Stimulated activated CD4-positive, alpha-beta T cell treated with anti-CD3 and anti-CD28 coated beads, Interleukin-2, amount 100 ng/mL, for 48 hours (primary cell): ENCODE measurements at places on chromosomes 6 and 20.

- no peak for DNase-seq
Measured at GRCh38 chr6:40887792-40888340, 151.2 kb downstream of the UNC5CL start.

DNA sequence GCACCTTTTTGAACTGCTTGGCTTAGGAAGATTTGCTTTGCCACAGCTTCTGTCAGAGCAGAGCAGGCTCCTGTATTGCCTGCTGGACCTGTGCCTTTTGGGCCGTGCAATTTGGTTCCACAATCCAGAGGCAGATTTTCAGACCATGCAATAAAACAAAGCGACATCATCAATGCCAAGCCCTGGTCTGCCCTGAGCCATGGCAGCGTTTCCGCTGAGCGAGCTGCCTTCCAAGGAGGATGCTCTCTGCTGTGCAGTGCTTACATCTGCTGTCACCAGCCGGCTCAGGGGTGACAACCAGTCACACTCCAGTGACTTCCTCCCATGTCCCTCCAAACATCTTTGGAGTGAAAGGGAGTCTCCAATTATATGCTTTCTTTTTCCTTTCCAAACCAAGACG lies 282.2 kb downstream of the CDH26 start:
- DNase-seq = no peak

DNA sequence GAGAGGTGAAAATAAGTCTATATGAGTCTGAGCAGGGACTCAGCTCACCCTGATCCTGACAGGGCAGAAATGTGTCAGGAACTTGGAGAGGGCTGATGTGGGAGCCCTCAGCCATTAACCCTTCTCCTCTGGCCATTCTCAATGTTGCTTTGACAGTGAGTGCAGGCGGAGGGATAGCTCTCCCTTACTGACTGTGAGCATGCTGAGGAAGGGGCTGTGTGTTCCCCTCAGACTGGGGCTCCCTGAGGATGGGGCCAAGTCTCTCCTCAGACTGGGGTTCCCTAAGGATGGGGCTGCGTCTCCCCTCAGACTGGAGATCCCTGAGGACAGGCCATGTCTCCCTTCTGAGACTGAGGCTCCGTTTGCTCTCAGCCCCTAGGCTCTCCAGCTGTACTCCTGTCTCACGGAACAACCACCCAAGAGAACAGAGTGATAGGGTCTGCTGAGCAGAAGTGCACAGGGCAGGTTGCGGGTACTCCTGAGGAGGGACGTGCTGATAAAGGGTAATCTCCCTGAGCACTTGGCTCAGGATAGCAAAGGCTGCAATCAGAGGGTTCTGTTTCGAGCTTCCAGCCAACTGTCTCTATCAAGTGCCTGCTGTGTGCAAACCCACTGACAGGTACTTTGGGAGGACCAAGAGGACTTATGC lies 141.0 kb downstream of the MRPL14 start:
- no peak for DNase-seq

- no peak for DNase-seq
Measured at GRCh38 chr6:147867433-147868226, 359.1 kb downstream of the SAMD5 start.

- DNase-seq = peak; percentile 49
Measured at GRCh38 chr20:48760403-48760983, 67.3 kb downstream of the PREX1 start.

GRCh38 chr6:160043784-160044183 lies 74.9 kb downstream of the IGF2R start:
- no peak for DNase-seq

DNA sequence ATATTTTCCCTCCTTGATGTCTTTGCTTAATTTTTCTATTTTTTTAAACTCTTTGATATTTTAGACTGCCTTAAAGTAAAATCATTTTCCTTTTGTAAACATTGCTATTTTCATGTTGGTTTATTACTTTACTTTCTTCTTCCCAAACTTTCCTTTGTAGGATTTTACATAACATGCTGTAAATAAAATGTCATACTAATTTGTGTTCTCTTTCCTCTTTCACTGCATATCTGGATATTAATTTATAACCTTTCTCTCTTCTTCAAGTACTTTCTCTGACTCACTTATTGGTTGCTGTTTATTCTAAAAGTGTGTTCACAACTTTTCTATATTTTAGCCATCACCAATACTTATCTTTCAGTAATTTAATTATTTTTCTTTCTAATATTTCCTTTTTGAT lies 9.3 kb upstream of the POM121L2 start:
- DNase-seq = no peak

- DNase-seq = no peak
Measured at GRCh38 chr20:4342609-4343008, 327.3 kb upstream of the RNF24 start.

GRCh38 chr6:439641-440167 lies 48.2 kb downstream of the IRF4 start:
- DNase-seq = no peak

- no peak for DNase-seq
Measured at GRCh38 chr20:56630086-56630493, 984 bp downstream of the TFAP2C start.

DNA sequence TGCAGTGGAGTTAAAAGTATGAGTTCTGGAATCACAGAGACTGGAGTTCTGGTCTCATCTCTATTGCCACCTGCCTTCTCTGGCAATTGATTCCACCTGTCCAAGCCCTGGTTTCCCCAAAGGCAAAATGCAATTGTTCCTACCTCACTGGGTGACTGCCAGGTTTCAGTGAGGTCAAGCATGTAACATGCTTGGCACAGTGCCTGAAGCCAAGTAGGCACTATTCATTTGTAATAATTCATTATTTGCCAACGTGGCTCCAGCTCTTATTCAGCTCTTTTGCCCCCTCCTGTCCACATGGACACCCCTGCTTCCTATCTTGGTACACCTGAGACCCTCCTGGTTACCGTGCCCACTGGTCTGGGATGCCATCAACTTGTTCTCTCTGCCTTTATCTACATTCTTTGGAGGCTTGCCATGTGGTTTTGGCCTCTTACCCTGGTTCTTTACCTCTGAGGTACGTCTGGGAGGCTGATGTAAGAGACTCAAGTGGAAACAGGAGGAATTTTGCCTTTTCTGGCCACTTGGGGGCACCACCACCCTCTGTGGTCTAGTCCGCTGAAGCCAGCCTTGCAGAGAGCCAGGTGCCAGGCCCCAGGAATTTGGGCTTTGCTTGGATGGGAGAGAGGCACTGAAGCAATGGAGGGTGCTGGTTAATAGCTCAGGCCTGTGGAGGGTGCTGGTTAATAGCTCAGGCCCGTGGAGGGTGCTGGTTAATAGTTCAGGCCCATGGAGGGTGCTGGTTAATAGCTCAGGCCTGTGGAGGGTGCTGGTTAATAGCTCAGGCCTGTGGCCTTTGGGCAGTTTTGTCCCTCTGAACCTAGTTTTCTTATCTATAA lies 1.7 kb downstream of the KCNK15 start:
- peak; percentile 64 for DNase-seq

- no peak for DNase-seq
Measured at GRCh38 chr6:74588094-74588832, 617.6 kb downstream of the COL12A1 start.

- peak; percentile 15 for DNase-seq
Measured at GRCh38 chr6:75830959-75831885, 82.2 kb downstream of the MYO6 start.

- no peak for DNase-seq
Measured at GRCh38 chr6:1312473-1313367, 822 bp downstream of the FOXQ1 start.

DNA sequence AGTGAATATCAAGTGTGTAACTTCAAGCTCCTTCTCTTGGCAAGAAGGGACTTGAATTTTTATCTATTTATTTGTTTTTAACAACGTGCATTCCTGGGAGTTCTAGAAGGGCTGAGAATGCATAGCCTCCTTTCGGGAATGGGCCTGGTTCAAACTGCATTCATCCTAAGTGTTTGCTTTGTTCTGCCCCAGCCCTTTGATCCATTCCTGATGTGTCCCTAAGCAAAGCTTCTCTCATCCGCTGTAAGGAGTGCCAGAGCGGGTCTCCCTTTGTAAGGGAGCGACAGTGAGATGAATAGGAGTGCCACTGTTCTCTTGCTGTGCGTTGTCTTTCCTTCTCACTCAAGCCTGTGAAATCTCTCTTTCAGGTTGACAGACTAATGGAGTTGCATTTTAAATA lies 61.0 kb upstream of the VSTM2L start:
- DNase-seq = no peak

DNA sequence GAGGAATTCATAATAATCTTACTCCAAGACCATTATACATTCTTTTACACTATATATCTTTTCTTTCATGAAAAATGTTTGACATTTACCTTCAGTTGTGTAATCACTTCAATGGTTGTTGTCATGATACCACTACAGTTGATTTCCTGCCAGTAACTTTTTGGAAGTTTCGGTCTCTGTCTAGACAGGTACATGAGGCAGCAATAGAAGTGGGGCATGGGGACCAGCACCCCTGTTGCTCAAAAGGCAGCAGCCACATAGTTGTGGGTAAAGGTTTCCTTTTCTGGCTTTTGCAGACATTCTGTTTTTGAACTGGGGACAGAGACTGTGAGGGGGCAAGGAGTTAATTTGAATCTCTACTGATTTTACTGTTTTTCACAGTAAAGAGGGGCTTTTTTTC lies 14.1 kb downstream of the SAMD5 start:
- no peak for DNase-seq

DNA sequence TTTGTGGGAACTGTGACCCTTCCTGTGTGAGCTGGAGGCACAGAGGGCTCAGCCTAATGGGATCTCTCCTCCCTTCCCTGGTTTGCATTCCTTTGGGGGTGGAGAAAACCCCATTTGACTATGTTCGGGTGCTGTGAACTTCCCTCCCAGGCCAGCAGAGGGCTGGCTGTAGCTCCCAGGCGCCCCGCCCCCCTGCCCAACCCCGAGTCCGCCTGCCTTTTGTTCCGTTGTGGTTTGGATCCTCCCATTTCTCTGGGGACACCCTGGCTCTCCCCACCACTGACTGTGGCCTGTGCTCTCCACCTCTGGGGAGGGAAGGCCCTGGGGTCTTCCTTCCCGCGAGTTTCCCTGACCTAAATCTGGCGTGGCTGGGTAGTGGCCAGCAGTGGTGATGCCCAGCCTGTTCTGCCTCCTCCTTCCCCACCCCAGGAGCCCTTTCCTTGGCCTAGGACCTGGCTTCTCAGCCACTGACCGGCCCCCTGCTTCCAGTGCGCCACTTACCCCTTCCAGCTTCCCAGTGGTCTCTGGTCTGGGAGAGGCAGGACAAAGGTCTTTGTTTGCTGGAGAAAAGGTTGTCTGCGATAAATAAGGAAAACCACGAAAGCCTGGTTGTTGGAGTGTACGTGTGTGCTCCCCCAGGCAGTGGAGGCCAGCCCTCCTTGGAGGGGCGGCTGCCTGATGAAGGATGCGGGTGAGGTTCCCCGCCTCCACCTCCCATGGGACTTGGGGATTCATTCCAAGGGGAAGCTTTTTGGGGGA lies 4.9 kb downstream of the VEGFA start:
- peak; percentile 54 for DNase-seq

GRCh38 chr6:158020272-158020711 lies 38.6 kb downstream of the SYNJ2 start:
- no peak for DNase-seq

DNA sequence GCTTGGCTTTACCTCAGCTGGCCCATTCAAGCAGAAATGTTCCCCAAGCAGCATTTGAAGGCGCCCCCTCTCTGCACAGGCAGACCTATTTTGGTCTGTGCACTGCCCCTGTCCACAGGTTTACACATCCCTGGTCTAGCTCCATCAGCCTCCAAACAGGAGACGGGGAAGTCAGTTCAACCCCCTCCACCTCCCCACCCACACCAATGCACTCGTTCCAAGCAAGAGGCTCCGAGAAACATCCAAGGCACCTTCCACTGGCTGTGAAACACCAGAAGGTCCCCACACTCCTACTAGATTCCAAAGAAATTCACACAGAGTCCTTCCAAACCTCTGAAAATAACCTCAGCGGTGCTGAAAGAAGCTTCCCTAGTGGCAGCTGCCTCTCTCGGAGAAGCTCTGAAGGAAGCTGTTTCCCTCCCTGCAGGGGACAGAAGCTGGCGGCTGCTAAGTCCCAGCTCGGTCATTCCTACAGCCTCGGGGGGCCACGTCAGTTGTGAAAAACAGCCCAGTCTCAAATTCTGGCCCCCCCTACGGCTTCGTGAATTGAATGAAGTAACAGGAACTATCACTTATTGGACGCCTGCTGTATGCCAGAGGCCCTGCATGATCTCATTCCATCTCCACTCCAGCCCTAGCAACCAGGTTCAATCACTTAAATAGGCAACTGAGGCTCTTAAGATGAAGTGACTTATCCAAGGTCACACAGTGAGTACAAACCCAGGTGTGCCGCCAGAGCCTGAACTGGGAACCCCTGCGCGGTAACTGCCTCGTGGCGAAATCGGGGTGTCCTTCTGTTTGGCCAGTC lies 815 bp downstream of the SPATA2 start:
- DNase-seq = no peak

- DNase-seq = no peak
Measured at GRCh38 chr20:10634211-10634610, 39.6 kb downstream of the JAG1 start.

- DNase-seq = no peak
Measured at GRCh38 chr20:53365539-53366075, 228.0 kb downstream of the ZNF217 start.

- DNase-seq = no peak
Measured at GRCh38 chr20:32287231-32287638, 9.8 kb downstream of the KIF3B start.
